ENCODE measurements at places on chromosomes 2 and 18.

GRCh38 chr18:59340817-59341216 is 18.2 kb downstream of the LMAN1 start:
- DNase-seq = no peak

DNA sequence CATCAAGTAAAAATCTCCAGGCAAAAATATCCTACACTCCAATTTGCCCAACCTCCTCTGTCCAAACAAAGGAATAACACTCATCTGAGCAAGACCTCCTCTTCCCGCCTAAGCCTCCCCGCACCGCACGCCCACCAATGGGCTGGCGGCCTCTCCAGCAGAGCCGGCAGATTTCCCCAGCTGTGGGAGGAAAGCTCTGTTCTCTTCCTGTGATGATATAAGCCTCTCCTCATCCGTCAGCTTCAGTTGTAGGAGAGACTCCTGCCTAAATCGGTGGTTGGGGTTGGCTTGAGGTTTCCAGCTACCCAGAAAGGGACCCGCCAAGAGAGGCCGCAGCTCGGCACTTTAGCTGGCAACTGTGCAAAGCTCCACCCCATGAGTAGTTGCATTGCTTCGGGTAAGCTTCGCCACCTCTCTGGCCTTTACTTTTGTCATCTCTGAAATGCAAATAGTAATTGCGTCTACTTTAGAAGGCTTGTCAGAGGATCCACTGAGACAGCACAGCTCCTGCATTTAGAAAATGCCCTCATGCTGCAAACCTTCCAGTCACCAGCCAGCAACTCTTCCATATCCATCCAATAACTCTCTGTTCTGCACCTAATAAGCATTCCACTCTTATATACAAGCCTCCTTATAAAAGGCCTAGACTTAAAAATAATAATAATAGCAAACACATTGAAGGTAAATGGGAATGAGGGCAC is 146.4 kb downstream of the MYT1L start:
- DNase-seq = no peak

DNA sequence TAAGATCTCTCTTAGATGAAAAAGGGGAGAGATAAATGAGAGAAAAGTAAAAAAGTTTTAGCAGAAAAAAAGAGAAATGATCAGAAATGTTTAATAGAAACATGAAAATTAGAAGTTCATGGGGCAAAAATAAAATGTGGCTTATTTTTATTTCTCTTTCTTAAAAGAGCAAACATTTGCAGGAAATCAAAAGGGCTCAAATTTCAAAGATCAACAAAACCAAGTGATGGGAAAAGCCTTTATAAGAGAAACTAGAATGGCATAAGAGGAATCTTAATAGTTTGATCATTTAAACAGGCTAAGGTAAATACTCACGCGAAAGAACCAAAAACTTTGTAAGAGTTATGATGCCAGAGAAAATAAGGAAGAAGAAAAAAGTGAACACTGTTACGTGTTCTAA is 23.3 kb upstream of the DAW1 start:
- DNase-seq = no peak

DNA sequence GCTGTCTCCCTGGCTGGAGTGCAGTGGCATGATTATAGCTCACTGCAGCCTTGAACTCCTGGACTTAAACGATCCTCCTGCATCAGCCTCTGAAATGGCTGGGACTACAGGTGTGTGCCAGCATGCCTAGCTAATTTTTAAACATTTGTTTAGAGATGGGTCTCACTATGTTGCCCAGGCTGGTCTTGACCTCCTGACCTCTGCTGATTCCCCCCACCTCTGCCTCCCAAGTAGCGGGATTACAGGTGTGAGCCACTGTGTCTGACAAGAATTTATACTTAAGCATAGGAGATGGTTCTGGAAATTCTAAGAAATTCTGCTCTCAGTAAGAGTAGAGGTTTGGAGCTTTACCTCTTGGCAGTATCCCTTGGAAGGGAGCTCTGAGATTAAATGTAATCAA is 18.2 kb downstream of the MTHFD2 start:
- DNase-seq = no peak

DNA sequence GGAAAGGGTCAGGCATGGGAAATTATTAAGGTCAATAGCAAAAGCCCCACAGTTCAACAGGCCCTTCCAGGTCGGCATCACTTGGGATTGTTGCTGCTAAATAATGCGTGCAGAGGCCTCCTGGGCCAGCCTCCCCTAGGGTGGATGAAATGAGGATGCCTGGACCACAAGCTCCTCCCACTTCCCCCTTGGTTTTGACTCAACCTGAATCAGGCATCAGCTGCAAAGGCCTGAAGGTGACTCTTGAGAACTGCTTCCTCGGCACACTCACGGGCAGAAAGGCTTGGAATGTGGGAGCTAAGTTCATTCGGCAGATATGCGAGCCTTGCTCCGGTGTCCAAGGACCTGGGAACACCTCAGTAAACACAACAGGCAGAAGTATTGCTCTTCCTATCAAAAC is 69.3 kb downstream of the MBP start:
- peak; percentile 58 for DNase-seq

DNA sequence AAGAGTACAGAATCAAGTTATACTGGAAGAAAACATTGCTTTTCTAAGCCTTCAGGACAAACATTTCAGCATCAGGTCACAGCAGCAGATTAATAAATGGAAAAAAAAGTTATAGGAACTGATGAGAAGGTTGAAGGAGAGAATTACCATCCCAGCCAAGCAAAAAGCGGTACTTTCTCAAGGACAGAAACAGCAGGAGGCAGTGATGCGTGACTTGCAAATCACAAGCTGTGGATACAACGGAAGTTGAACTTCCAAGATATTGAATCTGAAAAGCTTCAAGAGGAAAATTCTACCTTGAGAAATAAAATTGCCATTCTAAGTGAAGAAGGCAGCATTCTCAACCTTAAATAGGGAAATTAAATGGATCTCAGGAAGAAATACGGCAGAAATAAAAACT is 18.5 kb upstream of the SERPINB12 start:
- DNase-seq = no peak
